ENCODE measurements at places on chromosomes 7 and 10.

DNA sequence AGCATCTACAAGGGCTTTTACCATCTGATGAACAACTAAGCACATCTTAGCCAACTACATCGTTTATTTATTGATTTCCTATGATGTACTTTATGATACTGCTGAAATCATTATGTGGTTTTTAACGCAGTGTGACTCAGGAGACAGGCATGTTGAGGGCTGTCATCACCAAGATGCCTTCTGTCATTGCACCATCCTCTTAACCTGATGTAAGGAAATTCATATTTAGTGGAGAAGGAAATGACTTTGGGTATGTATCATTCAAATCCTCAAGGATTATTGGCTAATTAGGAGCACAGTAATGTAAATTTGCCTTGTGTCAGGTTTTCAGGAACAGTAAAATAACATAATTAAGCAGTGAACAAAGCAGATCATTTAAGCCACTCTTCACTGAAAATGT, 138.5 kb upstream of the MGMT start:
- DNase-seq, result no peak

- no peak for DNase-seq
Observed at GRCh38 chr10:129502448-129502847, 35.4 kb downstream of the MGMT start.

DNA sequence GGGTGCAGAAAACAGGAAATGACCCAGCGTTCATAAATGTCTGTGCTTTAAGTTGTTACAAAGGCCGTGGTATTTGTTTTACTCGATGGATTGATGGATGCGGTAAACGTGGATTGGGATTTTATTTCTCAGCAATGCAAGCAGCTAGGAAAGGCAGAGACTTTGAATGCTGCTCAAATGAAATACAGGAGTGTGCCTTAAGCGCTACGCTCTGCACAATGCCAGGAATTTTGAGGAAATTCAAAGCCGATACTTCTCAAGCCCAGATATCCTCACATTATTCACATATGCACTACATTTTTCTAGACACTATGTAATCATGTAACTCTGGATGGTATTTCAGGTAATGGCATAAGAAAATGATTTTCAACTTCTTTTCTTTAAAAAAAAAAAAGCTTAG, 514.3 kb upstream of the ADARB2 start:
- no peak for DNase-seq

DNA sequence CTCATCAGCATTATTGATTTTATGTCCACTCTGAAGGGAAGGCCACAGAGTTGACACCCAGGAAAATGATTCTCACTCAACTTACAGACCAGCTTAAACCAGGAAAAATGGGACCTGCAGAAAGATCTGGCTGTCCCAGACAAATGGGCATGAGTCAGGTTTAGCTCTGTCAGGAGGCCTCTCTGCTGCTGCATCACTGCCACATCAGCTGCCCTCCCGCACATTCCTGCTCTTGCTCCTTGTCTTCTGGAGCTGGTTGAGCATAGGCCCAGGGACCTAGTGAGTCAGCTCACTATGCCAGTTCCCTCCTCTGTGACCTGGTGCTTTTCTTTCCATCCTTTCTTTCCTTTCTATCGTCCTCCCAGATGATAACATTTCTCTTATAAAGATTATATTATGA, 18.8 kb upstream of the SMNDC1 start:
- DNase-seq, result no peak
